HAP-1 (cell line): ENCODE measurements at places on chromosomes 6 and 20.

DNA sequence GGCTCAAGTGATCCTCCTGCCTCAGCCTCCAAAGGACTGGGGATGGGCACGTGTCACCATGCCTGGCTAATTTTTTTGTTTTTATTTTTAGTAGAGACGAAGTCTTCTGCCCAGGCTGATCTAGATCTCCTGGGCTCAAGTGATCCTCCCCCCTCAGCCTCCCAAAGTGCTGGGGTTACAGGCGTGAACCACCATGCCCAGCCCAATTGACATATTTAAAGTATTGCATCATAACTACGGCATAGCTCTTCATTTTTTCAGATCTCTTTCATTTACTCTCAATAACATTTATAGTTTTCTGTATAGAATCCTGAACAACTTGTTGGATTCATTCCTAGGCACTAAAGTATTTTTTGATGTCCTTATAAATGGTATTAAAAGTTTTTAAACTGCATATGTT lies 13.0 kb downstream of the SERPINB1 start:
- no peak for DNase-seq

- no peak for DNase-seq
These were observed 52.5 kb downstream of the MKKS start for GRCh38 chr20:10381477-10381876.

GRCh38 chr6:70879496-70879895 lies 77.4 kb downstream of the B3GAT2 start:
- no peak for DNase-seq

GRCh38 chr6:26336355-26337198 lies 28.4 kb upstream of the BTN3A2 start:
- no peak for DNase-seq

- DNase-seq: peak; percentile 57
These were observed 469 bp downstream of the SYNJ2 start for GRCh38 chr6:157982102-157982562.
